Glutamatergic neuron (in vitro differentiated cells): ENCODE measurements at places on chromosomes 5 and 9. TPM values are rescaled to one million over a fixed set of nuclear protein-coding genes. Genes with fewer than 3 reads are reported as not detected.

DNA sequence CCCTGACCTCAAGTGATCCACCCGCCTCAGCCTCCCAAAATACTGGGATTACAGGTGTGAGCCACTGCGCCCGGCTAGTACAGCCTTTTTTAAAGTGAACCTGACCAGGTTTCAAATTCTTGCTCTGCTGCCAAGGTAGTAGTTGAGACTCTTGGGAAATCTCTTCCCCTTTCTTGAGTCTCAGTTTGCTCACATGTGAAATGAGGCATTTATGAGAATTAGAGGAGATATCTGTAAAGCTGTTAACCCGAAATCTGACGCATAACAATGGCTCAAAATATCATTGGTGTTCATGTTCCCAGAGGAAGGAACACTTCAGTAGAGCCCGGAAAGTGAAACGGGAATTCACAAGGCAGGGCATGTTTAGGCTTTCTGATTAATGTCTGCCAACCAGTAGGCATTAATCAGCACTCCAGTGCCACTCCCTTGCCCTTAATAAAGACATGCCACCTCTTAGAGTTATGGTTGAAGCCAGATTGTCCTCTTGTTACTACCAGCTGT lies 1.5 kb downstream of the ARPC5L start:
- peaks cover 4% of the 10 kb centered on the region for H3K27me3 ChIP-seq
- peaks cover 9% of the 10 kb centered on the region for H3K4me1 ChIP-seq
- DNase-seq: no peak
- H3K36me3 ChIP-seq: no peaks in the 10 kb centered on the region
- H3K27ac ChIP-seq: no peak overlapping the region

DNA sequence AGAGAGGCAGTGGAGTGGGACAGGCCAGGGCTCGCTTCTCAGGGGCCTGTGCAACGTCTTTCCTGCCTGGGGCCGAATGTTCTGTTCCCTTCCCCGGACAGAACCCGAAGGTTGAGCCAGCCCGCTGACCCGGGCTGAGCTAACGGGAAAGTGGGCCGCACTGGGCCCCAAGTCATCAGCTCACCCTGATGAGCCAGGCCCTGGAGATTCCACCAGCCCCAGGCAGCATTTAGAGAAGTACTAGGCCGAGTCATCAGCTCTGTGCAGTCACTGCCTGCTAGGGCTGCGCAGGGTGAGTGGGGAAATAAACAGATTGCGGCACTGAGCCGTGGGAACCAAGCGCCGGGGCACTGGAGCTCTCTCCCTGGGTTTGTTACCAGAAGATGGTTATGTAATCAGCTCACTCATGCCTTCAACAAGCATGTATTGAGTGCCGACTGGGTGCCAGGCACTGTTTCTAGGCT lies 29.1 kb upstream of the DUSP1 start:
- H3K27ac ChIP-seq: no peak overlapping the region
- no peak for DNase-seq
- no peaks in the 10 kb centered on the region for H3K36me3 ChIP-seq
- H3K4me1 ChIP-seq: peaks cover 2% of the 10 kb centered on the region

DNA sequence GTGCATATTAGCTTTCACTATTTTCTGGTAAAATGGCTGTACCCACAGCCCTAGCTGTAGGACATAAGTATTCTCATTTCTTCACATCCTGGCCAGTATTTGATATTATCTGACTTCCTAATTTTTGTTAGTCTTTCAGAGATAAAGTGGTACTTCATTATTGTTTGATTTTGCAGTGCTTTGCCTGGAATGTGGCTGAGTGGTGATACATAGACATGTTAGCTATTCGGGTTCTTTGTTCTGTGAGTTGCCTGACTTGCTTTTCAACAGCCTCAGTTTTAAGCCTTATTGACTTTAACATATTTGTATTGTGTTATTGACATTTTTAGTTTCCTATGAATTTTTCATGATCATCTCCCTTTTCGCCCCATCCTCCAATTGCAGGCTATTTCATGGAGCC lies 161.1 kb downstream of the GABBR2 start:
- H3K27me3 ChIP-seq: peaks cover 4% of the 10 kb centered on the region

TMC1 gene
- not detected for total RNA-seq

- H3K27me3 ChIP-seq: peaks cover 4% of the 10 kb centered on the region
- H3K4me3 ChIP-seq: no peak overlapping the region
- no peaks in the 10 kb centered on the region for H3K36me3 ChIP-seq
- H3K27ac ChIP-seq: no peak overlapping the region
- H3K4me1 ChIP-seq: peaks cover 6% of the 10 kb centered on the region
- peak; percentile 29 for DNase-seq
These were observed 25.1 kb upstream of the CDKN2AIPNL start for GRCh38 chr5:134436523-134437339.

DNA sequence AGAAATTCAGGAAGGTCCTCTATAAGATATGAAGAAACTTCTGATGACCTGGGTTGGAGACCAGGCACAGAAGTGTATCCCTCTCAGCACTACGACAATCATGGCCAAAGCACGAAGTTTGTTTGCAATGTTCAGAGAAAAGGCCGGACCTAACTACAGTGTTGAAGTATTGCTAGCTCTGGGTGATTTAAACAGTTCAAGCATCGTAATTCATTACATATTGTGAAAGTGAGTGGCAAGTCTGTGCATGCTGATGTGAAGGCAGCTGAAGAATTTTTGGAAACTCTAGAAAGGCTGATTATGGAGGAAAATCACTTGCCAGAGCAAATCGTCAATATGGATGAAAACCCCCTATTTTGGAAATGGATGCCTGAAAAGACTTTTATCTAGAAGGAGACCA lies 67.2 kb upstream of the PANK3 start:
- no peak overlapping the region for H3K27ac ChIP-seq
- H3K27me3 ChIP-seq: no peaks in the 10 kb centered on the region
- no peaks in the 10 kb centered on the region for H3K4me1 ChIP-seq
- no peak overlapping the region for H3K4me3 ChIP-seq
- peaks cover 6% of the 10 kb centered on the region for H3K36me3 ChIP-seq

GRCh38 chr5:115180165-115180709 lies 10.5 kb upstream of the TRIM36 start:
- H3K4me3 ChIP-seq: peak overlapping the region; percentile 90
- H3K36me3 ChIP-seq: no peaks in the 10 kb centered on the region
- no peaks in the 10 kb centered on the region for H3K4me1 ChIP-seq
- peaks cover 6% of the 10 kb centered on the region for H3K27me3 ChIP-seq

DNA sequence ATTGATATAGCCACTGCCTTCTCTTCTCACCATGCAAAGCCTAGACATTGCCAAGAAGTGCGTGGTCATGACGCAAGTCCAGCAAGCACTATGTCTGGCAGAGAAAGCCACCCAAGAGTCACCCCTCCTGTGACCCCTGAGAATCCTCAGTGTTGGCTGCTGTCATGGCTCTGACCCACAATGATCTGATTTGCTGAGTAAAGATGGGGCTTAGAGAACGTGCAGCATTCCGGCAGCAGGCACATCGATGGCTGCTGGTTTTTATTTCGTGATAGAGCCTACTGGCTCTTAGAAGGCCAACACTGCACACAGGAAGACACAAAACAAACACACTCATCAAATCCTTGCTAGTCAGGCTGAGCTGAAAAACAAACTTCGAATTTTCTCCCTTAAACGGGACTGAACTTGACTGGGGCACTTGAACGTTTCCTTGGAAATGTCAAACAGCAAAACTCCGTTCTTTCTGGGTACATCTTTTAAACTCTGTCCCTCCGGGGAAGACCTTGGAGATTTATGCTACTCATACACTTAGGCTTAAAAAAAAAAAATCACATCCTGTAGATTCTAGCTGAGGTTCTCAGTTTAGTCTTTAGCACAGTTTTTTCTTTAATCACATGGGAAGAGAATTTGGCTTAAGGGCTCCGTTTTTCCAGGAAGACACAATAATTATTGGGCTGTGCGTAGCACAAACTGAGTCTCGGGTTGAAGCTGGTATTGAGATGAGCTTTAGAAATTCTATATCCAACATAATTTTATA lies 88.2 kb upstream of the BASP1 start:
- H3K4me3 ChIP-seq: no peak overlapping the region
- H3K4me1 ChIP-seq: peaks cover 3% of the 10 kb centered on the region
- no peak overlapping the region for H3K27ac ChIP-seq
- H3K27me3 ChIP-seq: peaks cover 2% of the 10 kb centered on the region

- no peak overlapping the region for H3K27ac ChIP-seq
- peaks cover 10% of the 10 kb centered on the region for H3K4me1 ChIP-seq
- no peak for DNase-seq
- H3K27me3 ChIP-seq: peaks cover 4% of the 10 kb centered on the region
- H3K4me3 ChIP-seq: no peak overlapping the region
These were observed 202.7 kb upstream of the CDKN2B start for GRCh38 chr9:22211588-22212360.

DNA sequence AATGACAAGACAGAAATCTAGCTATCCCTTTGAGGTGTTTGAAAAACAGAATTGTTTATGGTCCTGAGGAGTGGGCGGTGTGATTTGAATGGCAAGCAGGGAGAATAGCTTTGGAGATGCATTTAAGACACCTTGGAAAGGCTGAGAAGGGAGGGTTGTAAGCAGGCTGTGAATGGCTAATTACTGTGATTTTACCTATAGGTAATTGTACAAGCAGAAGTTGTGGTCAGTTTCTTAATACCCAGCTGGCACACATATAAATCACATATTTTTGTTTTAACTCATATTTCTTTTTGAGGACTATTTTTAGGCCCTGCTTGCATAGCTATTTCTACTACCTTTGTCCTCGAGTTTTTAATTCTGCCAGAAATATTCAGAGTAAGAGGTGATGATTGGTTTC lies 248.6 kb downstream of the KDM4C start:
- no peak for DNase-seq
- H3K27ac ChIP-seq: no peak overlapping the region

FAM200C gene
- 5.1 TPM for total RNA-seq

- peaks cover 6% of the 10 kb centered on the region for H3K27me3 ChIP-seq
- H3K4me1 ChIP-seq: peaks cover 69% of the 10 kb centered on the region
- H3K27ac ChIP-seq: peak overlapping the region; percentile 95
- H3K4me3 ChIP-seq: peak overlapping the region; percentile 84
- H3K36me3 ChIP-seq: no peaks in the 10 kb centered on the region
- no peak for DNase-seq
These were observed 8.1 kb downstream of the FAM193B start for GRCh38 chr5:177546258-177546741.

DNA sequence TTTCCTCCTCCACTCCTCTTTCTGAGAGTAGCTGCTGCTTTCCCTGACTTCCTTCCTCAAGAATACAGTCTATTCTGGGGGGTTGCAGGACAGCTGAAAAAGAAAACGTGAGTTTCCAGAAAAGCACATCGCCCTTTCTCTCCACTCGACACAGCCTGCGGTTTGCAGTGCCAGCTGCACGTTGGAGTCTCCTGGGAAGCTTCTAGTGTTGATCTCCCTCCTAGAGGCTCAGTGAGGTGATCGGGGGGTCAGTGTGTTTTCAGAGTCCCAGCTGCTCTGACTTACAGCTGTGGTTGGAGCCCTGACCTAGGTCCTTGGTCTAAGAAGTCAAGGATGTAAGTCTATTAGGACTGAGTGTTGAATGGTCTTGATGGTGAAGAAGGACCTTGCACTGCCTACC lies 25.0 kb upstream of the SUSD3 start:
- H3K4me3 ChIP-seq: no peak overlapping the region
- DNase-seq: no peak
- H3K4me1 ChIP-seq: peaks cover 5% of the 10 kb centered on the region
- no peaks in the 10 kb centered on the region for H3K36me3 ChIP-seq

DNA sequence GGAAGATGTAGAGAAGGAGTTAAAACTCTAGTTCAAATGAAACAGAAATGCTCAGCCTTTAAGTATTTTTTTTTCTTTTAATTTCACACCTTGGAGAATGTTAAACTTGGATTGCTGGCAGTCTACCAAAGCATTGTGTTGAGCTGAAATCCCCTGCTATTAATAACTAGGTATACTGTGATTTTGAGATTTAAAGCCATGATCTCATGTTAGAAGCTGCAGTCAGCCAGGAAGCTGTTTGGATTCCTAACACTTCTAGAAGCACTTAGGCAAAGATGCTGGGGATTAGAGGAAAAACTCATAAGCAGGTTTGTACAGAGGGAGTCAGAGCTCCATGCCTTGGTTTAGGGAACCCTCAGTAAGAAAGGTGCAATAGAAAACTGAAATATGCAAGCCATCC lies 141.4 kb downstream of the KIF4B start:
- no peaks in the 10 kb centered on the region for H3K36me3 ChIP-seq
- H3K27ac ChIP-seq: no peak overlapping the region
- H3K4me1 ChIP-seq: no peaks in the 10 kb centered on the region
- DNase-seq: no peak

DNA sequence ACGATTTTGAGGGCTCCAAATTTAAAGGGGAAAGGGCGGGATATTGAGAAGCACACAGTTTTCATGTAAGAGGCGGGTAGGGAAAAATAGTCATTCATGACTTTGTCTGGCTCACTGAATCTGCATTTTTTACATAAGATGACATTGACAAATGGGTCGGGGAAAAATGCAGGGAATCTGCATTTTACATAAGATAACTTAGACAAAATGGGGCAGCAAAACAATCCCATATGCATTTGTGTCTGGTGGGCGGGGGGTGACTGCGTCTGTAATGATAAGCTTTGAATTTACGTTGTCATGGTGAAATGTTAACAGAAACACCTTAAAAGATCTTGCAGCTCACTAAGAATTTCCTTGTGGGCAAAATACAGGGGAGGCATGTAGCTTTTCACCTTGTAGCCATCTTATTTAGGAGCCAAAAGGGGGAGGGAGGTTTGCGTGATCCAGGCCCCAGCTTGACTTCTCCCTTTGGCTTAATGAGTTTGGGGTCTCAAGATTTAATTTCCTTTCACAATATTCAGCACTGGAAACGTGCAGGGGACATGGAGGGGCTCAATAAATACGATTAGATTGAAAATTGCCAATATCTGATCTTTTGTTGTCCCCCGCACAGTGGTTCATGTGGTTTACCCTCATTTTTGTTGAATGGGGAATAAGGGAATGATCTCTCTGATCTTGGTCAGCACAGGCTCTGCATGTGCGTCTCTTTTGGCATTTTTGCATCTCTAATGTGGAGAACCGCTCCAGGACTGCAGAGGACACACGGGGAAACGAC lies 41.1 kb upstream of the GADD45G start:
- no peaks in the 10 kb centered on the region for H3K27me3 ChIP-seq
- H3K4me1 ChIP-seq: peaks cover 3% of the 10 kb centered on the region
- no peak overlapping the region for H3K4me3 ChIP-seq
- peaks cover 5% of the 10 kb centered on the region for H3K36me3 ChIP-seq
